ENCODE measurements at places on chromosomes 13 and 19. TPM values are rescaled to one million over a fixed set of nuclear protein-coding genes. Genes with fewer than 3 reads are reported as not detected.

DNA sequence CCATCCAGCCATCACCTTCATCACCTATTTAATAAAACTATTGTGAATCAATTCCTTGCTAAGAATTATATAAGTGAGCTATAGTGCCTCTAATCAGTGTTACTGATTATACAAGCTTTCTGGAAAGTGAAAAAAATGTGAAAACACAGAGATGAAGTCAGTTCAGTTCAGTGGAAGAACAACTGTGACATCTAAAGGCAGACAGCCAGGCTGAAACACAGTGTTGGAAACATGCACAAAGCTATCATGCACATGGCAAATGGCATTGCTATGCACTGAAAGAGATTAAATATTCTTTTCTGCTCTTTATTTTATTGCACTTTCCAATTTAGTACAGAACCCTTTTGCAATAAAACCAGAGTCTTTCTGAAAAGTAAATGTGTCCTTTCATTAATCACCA lies 294.0 kb downstream of the RBM26 start:
- no peak for DNase-seq

- no peak for DNase-seq
Measured at GRCh38 chr19:1481893-1482360, 2.9 kb upstream of the C19orf25 start.

DNA sequence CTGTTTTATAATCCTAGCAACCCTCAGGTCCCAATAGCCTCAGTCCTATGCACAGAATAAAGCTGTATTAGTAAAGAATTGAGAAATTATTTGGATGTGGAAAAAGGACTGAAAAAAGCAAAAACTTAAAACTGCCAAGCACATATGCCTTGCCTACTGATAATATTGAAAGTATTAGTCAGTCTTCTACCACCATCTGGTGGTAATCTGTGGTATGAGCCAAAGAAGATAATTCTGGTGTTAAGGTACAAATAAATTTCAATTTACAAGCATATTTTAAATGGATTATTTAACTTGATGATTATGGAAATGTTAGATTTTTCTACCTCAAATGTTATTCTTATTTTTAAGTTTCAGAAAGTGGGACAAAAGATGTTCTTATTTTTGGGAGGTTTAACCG lies 460.3 kb upstream of the KLHL1 start:
- no peak for DNase-seq

DNA sequence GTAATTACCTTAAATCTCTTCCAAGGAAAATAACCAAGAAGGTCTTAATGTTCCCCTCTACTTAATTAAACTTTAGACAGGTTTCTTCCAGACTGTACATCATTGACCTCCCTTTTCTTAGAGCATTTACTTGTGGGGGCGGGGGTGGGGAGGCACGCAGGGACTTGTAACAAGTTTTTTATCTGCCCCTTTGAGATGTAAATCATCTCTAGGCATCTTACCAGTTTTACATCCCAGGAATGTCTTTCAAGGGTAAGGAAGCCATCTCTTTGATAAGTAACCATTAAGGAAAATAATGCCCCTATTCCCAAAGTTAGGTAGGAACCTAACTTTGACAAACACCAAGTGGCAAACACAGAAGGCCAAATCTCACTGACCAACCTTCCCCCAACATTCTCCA lies 528.6 kb downstream of the SUCLA2 start:
- no peak for DNase-seq

DNA sequence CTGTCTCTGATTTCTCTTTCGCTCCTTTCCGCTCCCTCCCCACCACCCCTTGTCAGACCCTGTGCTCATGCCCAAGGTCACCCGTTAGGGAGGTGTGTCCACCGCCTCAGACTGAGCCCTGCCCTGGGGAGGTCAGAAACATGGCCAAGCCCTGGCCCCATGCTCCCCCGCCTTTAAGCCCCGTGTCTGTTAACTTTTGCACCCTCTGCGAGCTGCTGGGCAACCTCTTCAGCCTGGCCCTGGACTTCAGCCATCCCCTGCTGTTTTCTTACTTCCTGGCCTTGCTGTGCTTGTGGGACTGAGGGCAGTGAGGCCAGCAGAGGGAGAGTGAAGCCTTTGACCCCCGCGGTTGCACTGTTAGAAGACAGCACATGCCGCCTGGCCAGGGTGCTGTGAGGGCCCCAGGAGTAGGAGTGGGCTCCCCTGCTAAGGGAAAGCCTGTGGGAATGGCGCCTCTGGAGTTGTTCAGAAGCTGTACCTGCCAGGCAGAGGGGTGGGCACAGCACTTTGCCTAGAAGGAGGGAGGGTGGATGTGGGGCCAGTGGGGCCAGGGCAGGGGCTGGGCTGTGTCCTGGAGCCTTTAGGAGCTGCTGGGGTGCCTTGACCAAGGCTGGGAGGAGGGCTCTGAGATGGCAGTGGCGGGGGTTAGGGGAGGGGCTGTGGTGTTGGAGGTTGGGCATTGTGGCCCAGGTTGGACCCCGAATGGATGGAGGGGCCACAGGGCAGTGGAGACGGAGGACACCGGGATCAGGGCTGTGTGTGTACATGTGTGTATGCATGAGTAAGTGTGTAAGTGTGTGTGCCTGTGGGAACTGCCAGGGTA lies 7.9 kb downstream of the UPF1 start:
- no peak for DNase-seq

- DNase-seq = no peak
Measured at GRCh38 chr13:79401259-79402070, 4.6 kb downstream of the RBM26 start.

DNA sequence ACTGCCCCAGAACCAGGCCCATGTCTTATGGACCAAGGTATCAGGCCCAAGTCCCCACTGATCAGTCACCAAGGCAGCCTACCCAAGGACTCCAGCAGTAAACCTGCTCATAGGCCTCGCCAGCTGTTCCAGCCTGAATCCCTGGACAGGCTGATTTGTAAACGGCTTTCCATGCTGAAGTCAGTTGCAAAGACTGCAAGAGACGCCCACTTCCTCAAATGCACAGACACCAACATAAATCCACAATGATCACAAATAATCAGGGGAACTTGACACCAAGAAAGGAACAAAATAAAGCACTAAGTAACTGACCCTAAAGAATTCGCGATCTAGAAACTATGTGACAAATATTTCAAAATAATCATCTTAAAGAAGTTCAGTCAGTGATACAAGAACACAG lies 75.2 kb downstream of the RXFP2 start:
- no peak for DNase-seq

DNA sequence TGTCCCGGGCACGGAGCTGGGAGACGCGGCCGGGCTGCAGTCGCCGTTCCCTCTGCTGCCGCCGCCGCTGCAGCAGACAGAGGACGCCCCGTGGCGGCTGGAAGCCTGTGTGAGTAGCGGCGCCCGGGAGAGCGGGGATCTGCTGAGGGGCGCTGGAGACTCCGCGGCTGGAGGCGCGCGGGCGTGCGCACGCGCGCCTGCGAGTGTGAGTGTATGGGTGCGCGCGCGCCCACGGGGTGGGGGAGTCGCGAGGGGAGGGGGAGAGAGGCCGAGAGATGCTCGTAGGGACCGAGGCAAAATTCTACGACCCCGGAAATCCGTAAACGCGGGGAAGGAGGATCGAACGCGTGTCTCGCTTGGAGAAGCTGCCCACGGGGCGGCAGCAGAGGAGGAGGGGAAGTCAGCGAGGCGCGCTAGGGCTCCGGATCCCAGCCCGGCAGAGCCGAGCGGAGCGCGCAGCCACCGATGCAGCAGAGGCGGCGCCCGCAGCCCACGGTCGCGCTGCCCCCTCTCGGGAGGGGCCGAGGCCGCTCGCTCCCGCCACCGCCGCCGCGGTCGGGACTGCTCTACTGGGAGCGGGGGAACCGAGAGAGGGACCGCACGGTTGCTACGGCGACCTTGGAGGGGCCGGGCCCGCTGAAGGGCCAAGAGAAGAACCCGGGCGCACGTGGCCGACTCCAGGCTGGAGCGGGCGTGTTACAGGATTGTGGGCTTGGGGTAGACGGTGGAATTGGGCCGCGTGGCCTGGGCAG lies at the start of gene ENOX1:
TSS of gene ENOX1 (minus strand) at position 207 of the 752 bp plus-strand sequence.
- DNase-seq = peak; percentile 68

GRCh38 chr13:70370924-70371323 lies 262.7 kb upstream of the KLHL1 start:
- DNase-seq = no peak

- DNase-seq = no peak
Measured at GRCh38 chr13:74253161-74253560, 119.0 kb upstream of the KLF12 start.

GRCh38 chr13:99972190-99972731 lies 694 bp upstream of the ZIC5 start:
- no peak for DNase-seq

DNA sequence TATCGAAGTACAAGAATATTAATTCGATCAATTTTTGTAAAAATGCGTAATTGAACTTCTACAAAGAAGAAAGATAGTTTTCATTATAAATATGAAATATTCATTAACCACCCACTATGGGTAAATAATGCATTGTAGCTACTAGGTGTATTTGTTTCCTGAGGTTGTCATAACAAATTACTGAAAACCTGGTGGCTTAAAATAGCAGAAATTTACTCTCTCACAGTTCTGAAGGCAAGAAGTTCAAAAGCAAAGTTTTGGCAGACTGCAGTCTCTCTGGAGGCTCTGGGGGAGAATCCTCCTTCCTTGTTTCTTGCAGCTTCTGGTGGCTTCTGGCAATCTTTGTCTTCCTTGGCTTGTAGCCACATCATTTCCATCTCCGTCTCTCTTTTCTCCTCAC lies 99.2 kb upstream of the MIR17HG start:
- no peak for DNase-seq

- no peak for DNase-seq
Measured at GRCh38 chr19:35045667-35046300, 4.3 kb downstream of the HPN start.

GRCh38 chr19:49132974-49133609 lies 13.7 kb downstream of the PPFIA3 start:
- no peak for DNase-seq

GRCh38 chr19:10737722-10738121 lies 19.8 kb downstream of the DNM2 start:
- no peak for DNase-seq

GRCh38 chr19:51641648-51642047 lies 5.0 kb downstream of the SIGLEC14 start:
- no peak for DNase-seq

The DNASE2 gene
- total RNA-seq = 29.1 TPM

The PLA2G4C gene
- total RNA-seq = 4.4 TPM

The ICAM1 gene
- 20.6 TPM for total RNA-seq

The SLAIN1 gene
- 14.3 TPM for total RNA-seq

The CD177 gene
- total RNA-seq = 1.1 TPM

The CERS4 gene
- 40.0 TPM for total RNA-seq

The EXOC3L2 gene
- 7.1 TPM for total RNA-seq

The ACER1 gene
- not detected for total RNA-seq

The C1QTNF9 gene
- 0.70 TPM for total RNA-seq

The PBX4 gene
- total RNA-seq = 2.8 TPM
